ENCODE measurements at places on chromosomes 3 and 15. TPM values are rescaled to one million over a fixed set of nuclear protein-coding genes. Genes with fewer than 3 reads are reported as not detected.

SUCNR1 gene
- under 0.01 TPM for total RNA-seq

PRICKLE2 gene
- 29.4 TPM for total RNA-seq

UNC13C gene
- total RNA-seq, result not detected

GOLGA6A gene
- not detected for total RNA-seq

ERICH6 gene
- under 0.01 TPM for total RNA-seq

IQCF5 gene
- total RNA-seq, result not detected

ZNF80 gene
- not detected for total RNA-seq

TMC3 gene
- total RNA-seq, result not detected

CAPN3 gene
- total RNA-seq, result 1.8 TPM

PTH1R gene
- total RNA-seq, result 4.3 TPM

PPM1L gene
- total RNA-seq, result 2.1 TPM

GOLGA6L10 gene
- total RNA-seq, result 0.26 TPM

FOXL2NB gene
- not detected for total RNA-seq

KBTBD8 gene
- total RNA-seq, result 2.3 TPM

GHSR gene
- total RNA-seq, result not detected

GOLGA8O gene
- total RNA-seq, result 0.99 TPM

KNG1 gene
- total RNA-seq, result not detected

GPR171 gene
- not detected for total RNA-seq

NXPE3 gene
- total RNA-seq, result 26.9 TPM

AADAC gene
- total RNA-seq, result 0.77 TPM

PLCL2 gene
- total RNA-seq, result 11.0 TPM

CYP8B1 gene
- total RNA-seq, result not detected

GOLGA8T gene
- total RNA-seq, result 0.26 TPM

BLM gene
- total RNA-seq, result 1.5 TPM

GOLIM4 gene
- 77.3 TPM for total RNA-seq

FBXW12 gene
- not detected for total RNA-seq

ADGRG7 gene
- total RNA-seq, result not detected

KLHL25 gene
- 5.4 TPM for total RNA-seq

SLC15A2 gene
- total RNA-seq, result 0.26 TPM

PIGBOS1 gene
- total RNA-seq, result 7.4 TPM

ADAMTS7 gene
- total RNA-seq, result 5.1 TPM

DLEC1 gene
- total RNA-seq, result under 0.01 TPM

OR5K2 gene
- not detected for total RNA-seq

CYP11A1 gene
- 0.33 TPM for total RNA-seq

WDR5B gene
- 5.4 TPM for total RNA-seq

ARL13B gene
- 11.6 TPM for total RNA-seq

HOMER2 gene
- total RNA-seq, result 9.9 TPM

ACKR2 gene
- total RNA-seq, result under 0.01 TPM

ZNF502 gene
- total RNA-seq, result 5.4 TPM

XCR1 gene
- under 0.01 TPM for total RNA-seq

GASK1A gene
- 1.8 TPM for total RNA-seq

HTR3E gene
- not detected for total RNA-seq

RARB gene
- 9.4 TPM for total RNA-seq

GOLGA8N gene
- total RNA-seq, result 3.6 TPM

EFCC1 gene
- not detected for total RNA-seq

ITIH1 gene
- total RNA-seq, result not detected

FBXO40 gene
- not detected for total RNA-seq

UBA3 gene
- 93.3 TPM for total RNA-seq

GPR62 gene
- under 0.01 TPM for total RNA-seq
